ENCODE measurements at places on chromosomes 1 and 21. TPM values are rescaled to one million over a fixed set of nuclear protein-coding genes. Genes with fewer than 3 reads are reported as not detected.

DNA sequence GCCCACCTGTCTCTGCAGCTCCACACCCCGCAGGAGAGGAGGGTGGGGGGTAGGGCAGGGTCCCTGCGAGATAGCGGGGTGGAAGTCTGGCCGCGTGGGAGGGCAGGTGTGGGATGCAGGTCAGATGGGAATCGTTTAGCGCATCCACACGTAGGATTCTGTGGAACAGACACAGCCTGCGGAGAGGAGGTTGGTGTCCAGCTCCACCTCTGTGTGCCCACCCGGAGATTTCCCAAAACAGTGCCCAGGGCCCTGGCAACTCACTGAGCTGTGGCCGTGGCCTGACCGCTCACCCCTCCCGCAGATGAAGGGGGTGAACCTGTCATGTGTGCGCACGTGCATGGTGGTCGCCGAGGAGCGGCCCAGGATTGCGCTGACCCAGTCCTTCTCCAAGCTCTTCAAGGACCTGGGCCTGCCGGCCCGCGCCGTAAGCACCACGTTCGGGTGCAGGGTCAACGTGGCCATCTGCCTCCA is 46.9 kb downstream of the S100B start:
- no peak overlapping the region for H3K27ac ChIP-seq

Gene SEMA4A
- 1.8 TPM for total RNA-seq

GRCh38 chr1:92481599-92481925 is 5.2 kb downstream of the GFI1 start:
- H3K36me3 ChIP-seq, result no peaks in the 10 kb centered on the region
- peaks cover 100% of the 10 kb centered on the region for H3K27me3 ChIP-seq
- H3K4me1 ChIP-seq, result peaks cover 56% of the 10 kb centered on the region

Gene EPHA10
- total RNA-seq, result not detected

Gene CDC42
- total RNA-seq, result 348 TPM

- H3K4me1 ChIP-seq, result no peaks in the 10 kb centered on the region
- no peak overlapping the region for H3K27ac ChIP-seq
- H3K27me3 ChIP-seq, result no peaks in the 10 kb centered on the region
- peaks cover 5% of the 10 kb centered on the region for H3K36me3 ChIP-seq
- no peak overlapping the region for H3K4me3 ChIP-seq
Measured at GRCh38 chr1:180000575-180000974, 46.0 kb downstream of the CEP350 start.

GRCh38 chr1:52334906-52335528 is 31.0 kb downstream of the CC2D1B start:
- no peaks in the 10 kb centered on the region for H3K4me1 ChIP-seq
- H3K27ac ChIP-seq, result no peak overlapping the region
- no peak for DNase-seq
- H3K36me3 ChIP-seq, result no peaks in the 10 kb centered on the region
- no peaks in the 10 kb centered on the region for H3K27me3 ChIP-seq

DNA sequence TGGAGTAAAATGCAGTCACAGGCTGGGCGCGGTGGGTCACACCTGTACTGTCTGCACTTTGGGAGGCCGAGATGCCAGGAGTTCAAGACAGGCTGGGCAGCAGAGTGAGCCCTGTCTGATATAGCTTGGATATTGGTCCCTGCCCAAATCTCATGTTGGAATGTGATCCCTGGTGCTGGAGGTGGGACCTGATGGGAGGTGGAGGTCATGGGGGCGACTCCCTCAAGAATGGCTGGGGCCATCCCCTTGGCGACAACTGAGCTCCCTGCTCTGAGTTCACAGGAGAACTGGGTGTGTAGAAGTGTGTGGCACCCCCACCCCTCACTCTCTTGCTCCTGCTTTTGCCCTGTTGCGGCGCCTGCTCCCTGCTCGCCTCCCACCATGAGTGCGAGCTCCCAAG is 11.5 kb upstream of the PDXK start:
- no peaks in the 10 kb centered on the region for H3K27me3 ChIP-seq
- peaks cover 12% of the 10 kb centered on the region for H3K4me1 ChIP-seq
- no peak overlapping the region for H3K4me3 ChIP-seq
- DNase-seq, result no peak
- no peak overlapping the region for H3K27ac ChIP-seq

DNA sequence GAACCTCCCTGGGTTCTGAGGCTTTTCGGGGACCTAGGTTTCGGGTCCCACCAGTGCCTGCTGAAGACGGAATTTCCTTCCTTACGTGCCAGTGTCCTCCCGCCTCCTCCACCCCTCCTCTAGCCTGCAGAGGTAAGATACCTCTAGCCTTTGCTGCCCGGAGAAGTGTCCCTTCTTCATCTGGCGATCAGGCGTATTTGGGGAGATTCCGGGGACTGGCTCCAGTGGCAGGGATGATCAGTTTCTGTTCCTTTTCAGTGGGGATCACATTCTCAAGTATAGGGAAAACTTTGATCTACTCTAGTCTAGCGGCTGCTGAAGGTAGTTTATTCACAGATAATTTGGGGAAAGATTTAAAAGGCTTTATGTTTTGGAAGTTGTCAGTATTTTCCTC is 674 bp downstream of the CEP350 start:
- peaks cover 10% of the 10 kb centered on the region for H3K4me1 ChIP-seq
- DNase-seq, result no peak

Data from neural progenitor cell (in vitro differentiated cells).